ENCODE measurements at places on chromosomes 1 and 21.

- no peak for DNase-seq
Observed at GRCh38 chr1:236548452-236548851, 24.7 kb downstream of the LGALS8 start.

DNA sequence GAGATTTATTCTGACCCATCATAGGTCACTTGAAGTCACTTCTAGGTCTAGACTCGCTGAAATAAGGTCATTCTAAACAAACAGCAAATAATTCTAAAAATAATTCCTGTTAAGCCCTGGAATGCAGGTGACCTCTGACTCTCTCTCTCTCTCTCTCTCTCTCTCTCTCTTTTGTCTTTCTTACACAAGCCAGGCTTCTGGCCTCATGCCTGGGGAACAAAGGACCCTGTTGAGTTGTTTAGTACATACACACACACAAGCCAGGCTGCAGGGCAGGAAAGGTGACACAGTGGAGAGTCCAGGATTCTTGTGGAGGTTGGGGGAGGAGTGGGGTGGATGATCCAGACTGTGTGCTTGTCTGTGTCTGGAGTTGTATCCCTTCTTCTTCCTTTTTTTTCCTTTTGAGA lies 4.0 kb upstream of the MEX3A start:
- DNase-seq: no peak

GRCh38 chr1:36763771-36764170 lies 270.5 kb downstream of the GRIK3 start:
- DNase-seq: no peak

DNA sequence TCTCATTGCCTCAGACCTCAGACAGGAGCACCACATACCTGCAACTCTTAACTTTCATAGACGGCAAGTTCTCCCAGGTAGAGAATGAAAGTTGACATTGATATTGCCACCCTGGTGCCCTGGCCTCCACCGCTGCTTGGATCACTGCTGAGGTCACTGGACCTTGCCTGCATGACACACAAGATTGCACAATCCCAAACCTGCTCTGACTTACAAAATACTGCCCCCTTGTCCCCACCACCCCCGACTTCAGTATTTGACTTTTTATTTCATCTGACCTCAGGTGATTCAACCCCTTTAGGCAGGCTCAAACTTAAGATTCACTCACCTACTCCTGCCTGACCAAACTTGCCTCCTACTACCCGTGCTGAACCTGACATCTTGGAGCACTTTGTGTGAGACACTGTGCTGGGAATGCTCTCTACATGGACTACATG lies 43.1 kb upstream of the S1PR1 start:
- no peak for DNase-seq

- no peak for DNase-seq
Observed at GRCh38 chr1:65471213-65471833, 50.9 kb downstream of the LEPR start.

GRCh38 chr1:29201595-29202051 lies 19.9 kb upstream of the SRSF4 start:
- no peak for DNase-seq

GRCh38 chr1:230215031-230215430 lies 148.0 kb downstream of the GALNT2 start:
- no peak for DNase-seq

DNA sequence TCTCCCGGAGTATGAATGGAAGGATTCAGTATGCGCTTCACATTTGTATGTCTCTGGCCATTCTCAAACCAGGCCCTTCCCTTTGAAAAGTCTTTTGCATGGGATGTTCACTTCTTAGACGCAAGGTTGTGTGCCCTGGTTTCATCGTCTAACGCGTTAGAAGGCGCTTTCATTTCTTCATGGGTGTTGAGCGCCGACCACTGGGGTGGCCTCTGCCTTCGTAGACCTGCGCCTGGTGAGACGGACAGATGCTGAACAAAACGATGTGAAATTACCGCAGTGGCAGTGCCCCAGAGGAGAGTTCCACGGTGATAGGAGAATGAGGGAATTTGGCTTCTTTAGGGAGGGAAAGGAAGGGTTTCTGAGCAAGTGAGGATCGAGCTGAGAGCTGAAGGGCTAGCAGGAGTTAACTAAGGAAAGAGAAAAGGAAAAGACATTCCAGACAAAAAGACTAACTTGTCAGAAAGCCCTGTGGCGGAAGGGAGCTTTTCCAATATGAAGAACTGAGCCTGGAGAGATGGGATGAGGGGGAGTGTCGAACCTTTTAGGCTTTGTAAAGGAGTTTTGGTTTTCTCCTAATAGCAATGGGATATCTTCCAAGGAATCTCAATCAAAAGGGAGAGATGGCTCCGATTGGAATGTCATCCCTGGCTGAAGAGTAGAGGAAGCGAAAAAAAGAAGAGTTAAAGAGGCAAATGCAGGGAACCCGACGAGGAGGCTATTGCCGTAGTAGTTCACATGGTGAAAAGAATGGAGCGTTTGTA lies 951 bp downstream of the GGPS1 start:
- DNase-seq: peak; percentile 85

- no peak for DNase-seq
Observed at GRCh38 chr1:33443080-33443704, 12.3 kb upstream of the PHC2 start.

GRCh38 chr1:115531631-115532264 lies 110.0 kb upstream of the VANGL1 start:
- no peak for DNase-seq

DNA sequence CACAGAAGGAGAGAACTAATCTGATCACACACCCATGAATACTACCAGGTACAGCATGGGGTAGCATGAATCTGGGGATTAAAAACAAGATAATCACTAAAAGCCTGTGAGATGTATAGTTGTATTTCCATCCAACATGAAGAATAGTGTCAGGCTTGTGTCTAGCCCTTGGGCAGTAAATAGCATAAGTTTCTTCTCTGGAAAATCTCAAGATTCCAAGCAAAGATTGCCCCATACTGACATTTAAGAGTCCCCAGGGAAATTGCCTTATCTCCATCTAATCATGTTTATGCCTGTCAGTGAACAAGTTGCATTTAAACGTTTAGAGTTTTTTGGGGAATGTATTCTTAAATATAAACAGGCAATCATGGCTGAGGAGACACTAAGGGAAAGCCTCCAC lies 109.2 kb upstream of the SERTAD4 start:
- DNase-seq: no peak

DNA sequence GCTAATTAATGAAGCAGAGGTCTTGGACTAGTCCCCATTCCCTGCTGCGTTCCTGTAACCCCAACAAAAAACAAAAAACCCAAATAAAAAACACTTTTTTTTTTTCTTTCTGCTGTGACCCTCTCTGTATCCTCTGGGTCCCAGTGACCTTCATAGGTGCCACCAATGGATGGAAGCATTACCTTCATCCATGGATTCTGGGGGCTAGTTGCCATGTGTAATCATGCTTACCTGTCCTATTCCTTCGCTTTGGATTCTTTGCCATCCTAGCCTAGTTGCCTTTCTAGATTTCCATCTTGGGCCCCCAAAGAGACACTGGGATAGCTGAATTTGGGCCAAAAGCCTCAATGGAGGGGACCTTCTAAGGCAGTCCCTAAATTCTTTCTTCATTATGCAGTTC lies 1208.7 kb downstream of the BRINP3 start:
- no peak for DNase-seq

DNA sequence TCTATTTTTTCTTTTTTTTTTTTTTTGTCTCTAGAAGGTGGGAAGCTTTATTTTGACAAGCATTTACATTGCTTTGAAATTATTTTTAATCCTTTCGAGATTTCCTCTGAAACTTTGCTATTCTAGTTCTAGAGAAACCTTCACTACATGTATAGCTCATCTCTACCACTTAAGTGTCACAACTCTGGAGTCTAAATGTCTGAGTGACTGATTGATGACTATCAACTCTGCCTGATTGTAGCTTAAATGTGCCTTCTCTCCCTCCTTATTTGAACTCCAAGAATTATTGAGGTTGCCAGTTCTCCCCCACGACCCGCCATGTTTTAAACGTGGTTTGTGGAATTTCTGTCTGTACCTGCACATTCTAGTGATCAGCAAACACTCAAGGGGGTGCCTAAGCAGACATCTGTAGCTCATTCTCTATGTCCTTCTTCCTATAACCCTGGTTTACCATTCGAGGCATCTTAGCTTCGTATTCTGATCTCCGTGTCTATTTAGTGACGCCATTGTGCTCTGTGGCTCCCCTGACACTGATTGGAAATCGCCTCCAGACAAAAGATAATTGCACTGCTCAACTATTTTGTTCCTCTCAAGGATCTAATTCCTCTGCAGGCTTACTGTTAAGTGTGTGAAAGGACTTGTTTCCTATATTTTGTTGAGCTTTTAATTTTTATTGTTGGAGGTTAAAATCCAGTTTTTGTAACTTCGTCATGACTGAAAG lies 1570.6 kb downstream of the BRINP3 start:
- DNase-seq: no peak

GRCh38 chr1:119279456-119280381 lies 88.9 kb upstream of the HAO2 start:
- no peak for DNase-seq

DNA sequence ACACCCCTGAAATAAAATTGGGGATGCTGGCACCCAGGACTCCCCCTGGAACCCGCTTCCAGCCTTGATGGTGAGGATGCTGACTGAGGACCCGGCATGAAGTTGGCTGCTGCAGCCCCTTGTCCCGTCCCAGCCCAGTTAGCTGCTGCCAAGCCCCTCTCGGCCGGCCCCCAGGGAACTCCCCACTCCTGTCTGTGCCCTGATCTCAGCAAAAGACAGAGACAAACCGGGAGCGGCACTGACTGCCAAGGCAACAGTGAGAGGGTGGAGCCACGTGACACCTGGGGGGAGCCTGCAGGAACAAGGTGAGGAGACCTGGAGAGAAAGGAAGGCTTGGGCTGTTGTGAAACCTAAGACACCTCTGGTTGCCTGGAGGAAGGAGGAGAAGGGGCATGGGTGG lies 24.7 kb downstream of the CASZ1 start:
- DNase-seq: no peak

DNA sequence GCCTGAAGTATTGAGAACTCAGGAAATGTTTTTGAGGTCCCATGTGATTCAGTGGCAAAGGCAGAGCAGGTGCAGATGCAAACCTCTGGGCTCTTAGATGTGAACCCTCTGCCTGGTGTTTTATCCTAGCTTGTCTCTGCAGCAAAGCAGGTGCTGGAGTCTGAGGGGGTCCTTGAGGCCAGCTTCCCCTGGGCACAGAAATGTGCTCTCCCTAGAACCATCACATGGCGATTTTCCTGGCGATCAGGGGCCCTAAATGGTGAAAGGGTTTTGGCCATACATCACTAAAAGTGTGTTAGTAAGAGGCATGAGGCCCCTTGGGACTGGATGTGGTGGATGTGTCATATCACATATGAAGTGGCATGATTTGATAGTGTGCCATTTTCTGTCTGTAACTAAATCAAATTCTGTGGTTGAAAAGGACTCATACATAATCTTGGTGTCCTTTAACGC lies 144.8 kb downstream of the ST6GALNAC3 start:
- no peak for DNase-seq

DNA sequence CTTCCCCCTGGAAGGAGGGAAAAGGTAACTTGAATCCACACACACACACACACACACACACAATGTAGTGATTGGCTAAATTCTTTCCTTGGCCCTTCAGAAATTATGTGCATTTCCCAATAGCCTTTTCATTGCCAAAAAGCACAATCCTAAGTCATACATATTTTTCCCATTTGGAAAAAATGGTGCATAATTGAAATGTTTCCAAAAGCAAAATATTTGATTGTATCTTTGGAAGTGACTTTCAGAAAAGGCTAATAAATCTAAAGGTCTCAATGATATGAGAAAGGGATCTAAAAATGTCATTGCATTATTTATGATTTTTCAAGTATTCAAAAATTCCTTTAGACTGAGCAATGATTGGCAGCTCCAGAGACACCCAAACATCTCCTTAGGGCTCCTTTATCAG lies 43.5 kb upstream of the NEK7 start:
- DNase-seq: no peak

GRCh38 chr1:162023181-162023546 lies 505 bp downstream of the OLFML2B start:
- no peak for DNase-seq

GRCh38 chr1:65509912-65510680 lies 89.6 kb downstream of the LEPR start:
- no peak for DNase-seq

GRCh38 chr1:24575905-24576587 lies 20.2 kb downstream of the NCMAP start:
- DNase-seq: no peak

GRCh38 chr1:234154320-234155251 lies 218.7 kb upstream of the COA6 start:
- DNase-seq: no peak

DNA sequence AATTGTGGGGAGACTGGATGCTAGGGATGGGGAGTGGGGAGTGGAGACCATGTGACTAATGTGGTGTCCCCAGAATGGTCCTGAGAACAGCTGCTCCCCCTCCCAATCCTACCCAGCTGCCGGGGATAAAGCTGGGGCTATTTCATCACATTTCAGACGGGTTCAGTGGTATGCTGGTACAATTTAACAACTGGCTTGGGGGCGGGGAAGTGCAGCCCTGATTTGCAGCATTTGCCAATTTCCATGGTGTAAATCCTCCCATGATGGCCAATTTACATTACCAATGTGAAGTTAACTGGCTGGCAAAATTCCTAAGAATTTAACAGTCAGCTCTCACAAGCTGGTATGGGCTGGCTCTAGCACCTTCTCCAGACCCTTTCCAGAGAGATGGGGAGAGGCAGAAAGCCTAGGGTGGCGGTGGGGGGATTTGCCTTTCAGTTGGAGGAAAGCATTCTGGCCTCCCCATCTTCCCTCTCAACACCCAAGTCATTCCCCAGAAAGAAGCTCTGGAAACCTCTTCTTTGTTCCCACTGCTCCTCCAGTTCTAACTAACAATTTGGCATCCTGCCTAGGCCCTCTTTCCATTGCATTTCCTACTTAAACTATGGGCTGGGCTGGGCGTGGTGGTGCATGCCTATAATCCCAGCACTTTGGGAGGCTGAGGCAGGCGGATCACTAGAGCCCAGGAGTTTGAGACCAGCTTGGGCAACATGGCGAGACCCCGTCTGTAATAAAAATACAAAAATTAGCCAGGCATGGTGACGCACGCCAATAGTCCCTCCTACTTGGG lies 11.3 kb upstream of the ADGRB2 start:
- DNase-seq: no peak

- DNase-seq: no peak
Observed at GRCh38 chr1:216554934-216555333, 131.7 kb upstream of the USH2A start.
